ENCODE measurements at places on chromosomes 13 and 19.
A peak's percentile ranks its signal among the peaks of the same experiment; 100 is the strongest.

- no peak for DNase-seq
Observed at GRCh38 chr13:94598281-94598680, 2.3 kb upstream of the TGDS start.

GRCh38 chr19:38234615-38235014 is 10.6 kb upstream of the DPF1 start:
- DNase-seq: no peak

DNA sequence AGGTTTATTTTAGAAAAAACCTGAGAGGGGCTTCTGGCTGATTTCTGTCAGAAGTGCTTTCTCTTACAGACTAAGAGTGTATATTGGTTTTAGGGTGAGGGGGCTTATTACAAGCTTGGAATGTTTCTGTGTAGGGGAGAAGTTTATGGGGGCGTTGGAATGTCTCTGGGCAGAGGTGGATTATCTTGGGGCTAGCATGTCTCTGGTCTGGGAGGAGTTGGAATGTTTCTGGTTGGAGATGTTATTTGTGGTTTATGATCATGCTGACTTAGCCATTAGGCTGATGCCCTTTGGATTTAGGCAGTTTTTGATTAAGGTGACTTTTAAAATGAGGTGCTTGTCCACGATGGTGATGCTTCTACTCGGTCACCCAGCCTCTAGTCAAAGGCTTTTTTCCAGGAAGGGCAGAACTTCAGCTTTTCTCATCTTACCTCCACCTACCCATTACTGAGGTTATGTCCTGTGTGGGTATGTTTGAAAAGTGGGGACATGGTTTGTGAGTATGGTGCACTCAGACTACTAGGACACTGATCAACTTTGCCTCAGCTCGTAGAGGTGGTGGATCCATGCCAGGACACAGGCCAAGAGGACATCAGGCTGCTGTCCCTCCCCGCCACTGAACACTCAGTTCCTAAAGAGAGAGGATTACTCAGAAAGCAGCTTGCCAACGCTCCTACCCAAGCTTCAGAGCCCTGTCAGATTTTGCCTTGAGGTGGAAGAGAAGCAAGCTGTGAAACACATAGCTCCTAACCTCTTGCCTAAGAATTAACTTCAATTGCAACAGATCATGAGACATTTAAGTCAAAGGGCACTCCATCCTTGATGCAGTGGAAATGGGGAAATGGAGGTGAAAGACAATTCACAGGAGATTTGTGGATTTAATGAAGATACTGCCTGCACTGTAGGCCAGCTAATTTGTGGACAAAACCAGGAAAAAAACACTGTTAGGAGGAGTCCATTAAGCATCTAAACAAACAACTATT is 63.6 kb downstream of the ZNF44 start:
- no peak for DNase-seq

DNA sequence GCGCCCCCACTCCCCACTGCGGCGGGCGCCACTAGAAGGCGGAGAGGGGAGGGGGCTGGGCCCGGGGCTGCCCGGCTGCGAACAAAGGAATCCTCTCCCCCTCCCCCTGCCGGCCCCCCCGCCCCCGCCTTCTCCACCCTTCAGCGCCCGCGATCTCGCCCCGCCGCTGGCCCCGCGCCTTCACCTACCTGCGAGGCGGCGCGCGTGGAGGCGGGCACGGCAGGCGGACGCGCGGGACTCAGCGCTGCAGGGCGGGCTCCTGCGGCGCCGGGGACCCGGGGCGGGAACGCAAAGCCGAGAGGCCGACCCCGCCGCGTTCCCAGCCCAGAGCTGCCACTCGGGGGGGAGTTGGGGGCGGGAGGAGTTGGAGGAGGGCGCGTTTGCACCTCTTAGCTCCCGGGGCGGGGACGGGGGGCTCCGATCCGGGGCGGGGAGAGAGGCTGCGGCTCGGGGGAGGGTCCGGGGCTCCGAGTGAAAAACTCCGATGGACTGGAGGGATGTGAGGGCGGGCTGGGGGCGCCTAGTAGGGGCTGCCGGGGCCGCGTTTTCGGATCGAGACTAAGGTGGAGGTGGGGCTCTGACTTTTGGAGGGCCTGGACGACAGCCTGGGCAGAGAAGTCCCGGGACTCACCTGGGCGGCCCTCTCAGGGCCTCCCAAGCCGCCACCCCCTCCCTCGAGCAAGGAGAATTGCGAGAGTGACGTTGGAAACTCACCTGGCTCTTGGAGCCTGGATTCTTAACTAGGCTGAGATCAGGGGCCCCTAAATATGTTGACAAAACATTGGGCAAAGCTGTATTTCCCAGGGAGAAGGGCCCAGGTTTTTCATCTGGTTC is at the start of gene FBN3:
Gene FBN3, minus strand, starts transcription at position 332 of the 834 bp plus-strand sequence. CDS start 2,112 bp downstream, outside the sequence.
- DNase-seq: no peak

- no peak for DNase-seq
Observed at GRCh38 chr13:105902396-105902795, 633.1 kb downstream of the EFNB2 start.

DNA sequence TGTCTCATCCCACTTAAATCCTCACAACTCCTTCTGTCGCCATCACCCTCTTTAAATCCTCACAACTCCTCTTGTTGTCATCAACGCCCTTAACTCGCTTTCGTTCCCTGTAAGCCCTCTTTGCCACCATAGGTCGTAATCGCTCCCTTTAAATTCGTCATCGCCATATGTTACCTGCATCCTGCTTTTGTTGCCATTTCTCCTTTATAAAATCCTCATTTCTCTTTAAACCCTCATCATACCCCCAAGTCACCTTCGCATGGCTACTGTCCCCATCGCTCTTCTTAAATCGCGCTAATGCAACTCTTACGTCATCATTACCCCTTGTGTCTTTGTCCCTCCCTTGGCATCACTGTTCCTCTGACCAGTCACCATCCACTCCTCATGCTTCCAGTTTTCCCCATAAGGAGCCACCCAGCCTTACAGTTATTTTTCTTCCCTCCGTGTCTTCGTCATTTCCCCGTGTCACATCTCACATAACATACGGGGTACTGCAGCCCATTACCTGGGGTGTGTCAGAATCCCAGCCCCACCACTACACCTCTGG is 539 bp downstream of the PLD3 start:
- DNase-seq: peak; percentile 40

- no peak for DNase-seq
Observed at GRCh38 chr13:30037766-30038165, 187.3 kb upstream of the UBL3 start.

GRCh38 chr13:46796515-46797474 is at the start of gene ESD:
Gene ESD, minus strand, starts transcription at chr13:46797161. Its CDS starts 5,748 bp downstream, at chr13:46791413.
- peak; percentile 53 for DNase-seq

DNA sequence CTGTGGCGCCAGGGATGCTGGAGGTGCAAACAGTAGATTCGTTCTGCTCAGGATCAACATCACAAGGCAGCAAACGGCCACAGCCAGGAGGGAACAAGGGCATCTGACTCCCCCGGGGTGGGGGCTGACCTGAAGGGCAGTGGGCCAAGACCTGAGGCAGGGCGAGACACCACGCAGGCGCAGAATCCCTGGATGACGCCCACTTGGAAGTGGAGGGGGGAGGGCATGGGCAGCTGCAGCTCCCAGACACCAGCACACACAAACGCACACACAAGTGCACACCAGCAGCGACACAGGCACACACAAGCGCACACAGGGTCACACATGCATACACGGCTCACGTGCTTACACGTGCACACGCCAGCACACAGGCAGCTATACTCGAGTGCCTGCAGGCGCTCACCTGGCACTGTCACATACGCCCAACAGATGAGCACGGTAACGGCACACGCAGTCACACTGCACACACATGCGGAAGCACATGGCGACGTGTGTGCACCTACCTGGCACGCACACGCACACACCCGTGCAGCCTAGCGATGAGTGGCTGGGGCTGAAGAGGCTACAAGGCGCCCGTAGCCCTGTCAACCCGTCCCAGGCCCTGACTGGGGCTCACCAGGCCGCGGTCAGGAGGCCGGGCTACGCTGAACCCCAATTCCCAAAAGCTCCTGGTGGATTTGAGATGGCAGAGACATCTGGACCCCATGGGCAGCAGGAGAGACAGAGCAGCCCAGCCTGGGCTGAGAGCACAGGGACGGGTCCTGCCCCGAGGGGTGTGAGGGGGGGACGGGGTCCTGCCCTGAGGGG is 5.5 kb downstream of the C2CD4C start:
- DNase-seq: no peak

DNA sequence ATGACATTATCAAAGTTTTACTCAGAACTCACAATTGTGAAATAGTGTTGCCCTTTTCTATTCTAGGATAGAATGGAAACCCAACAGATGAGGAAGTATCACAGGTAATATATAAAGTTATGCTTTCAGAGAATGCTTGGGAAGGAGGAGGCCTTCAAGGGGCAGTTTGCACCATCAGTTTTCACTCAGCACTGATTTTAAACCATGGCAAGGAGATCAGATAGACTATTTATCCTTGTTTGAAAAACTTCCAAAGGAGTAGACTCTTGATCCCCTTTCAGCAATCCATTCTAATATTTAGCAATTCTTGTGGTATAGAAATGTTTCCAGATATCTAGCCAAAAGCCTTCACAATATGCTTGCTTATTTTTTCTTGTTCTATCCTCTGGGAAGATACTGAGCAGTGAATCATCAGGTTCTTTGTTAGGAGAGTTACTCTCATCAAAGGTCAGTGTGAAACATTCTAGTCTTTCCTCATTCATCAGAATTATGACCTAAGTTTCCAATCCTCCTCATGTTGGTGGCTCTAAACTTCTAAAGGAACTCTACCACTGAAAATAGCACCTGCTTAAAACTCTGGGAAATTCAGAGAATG is 3.8 kb downstream of the GPC6 start:
- no peak for DNase-seq

DNA sequence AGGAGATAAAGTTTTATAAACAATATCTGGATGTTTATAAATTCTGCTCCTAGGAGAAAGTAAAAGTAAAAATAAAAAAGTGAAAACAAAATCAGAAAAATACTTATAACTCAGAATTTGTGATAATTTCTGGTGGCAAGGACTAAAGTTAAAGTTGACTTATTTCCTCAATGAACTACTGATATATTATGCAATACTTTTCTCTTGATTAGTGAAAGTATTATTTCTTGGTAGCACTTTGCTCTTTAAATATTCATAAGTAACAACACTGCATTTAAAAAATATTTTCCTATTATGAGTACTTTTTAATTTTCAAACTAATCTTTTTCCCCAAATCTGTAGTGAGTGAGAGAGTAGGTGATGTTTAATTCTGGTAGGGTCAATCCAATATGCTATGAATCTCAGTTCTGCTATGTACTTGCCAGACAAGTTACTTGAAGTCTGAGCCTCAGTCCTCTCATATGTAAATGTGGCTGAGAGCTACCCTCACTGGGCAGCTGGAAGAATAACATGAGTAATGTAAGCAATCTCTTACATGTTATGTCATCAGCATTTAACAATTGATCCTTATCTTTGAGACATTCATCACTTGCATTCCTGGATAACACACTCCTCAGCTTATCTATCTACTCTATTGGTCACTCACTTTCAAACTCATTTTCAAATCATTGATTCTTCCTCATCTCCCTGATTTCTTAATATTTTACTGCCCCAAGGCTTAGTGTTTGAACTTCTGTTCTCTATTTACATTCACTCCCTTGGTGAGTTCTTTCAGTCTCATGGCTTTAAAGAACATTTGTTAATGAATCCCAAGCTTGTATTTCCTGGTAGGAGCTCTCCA is 239.0 kb downstream of the RGCC start:
- DNase-seq: no peak

DNA sequence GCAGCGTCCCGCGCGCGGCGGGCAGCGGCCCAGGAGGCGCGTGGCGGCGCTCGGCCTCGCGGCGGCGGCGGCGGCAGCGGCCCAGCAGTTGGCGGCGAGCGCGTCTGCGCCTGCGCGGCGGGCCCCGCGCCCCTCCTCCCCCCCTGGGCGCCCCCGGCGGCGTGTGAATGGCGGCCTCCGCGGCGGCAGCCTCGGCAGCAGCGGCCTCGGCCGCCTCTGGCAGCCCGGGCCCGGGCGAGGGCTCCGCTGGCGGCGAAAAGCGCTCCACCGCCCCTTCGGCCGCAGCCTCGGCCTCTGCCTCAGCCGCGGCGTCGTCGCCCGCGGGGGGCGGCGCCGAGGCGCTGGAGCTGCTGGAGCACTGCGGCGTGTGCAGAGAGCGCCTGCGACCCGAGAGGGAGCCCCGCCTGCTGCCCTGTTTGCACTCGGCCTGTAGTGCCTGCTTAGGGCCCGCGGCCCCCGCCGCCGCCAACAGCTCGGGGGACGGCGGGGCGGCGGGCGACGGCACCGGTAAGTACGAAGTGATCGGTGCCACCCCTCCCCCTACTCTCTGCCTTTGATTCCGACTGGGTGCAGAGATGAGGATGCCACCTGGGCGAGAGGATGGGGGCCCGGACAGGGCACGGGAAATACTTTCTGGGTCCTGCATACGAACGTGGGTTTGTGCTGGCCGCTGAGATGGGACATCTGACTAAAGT is 874 bp downstream of the TRIM28 start:
- no peak for DNase-seq

DNA sequence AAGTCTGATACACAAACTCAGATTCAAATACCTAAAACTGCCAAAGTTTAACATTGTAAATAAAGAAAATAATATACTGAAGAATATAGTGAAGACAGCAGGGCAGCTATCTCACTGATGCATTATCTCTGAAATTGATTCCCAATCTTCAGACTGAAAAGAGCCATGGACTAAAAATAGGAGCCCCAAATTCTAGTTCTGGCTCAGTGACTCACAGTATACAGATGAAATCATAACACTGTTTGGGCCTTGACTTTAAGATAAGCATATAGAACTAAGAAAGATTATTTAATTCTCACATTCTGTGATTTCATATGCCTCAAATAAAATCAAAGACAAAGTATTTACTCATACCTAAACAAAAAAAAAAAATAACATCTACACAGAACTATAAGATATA is 53.9 kb downstream of the RBM26 start:
- no peak for DNase-seq

GRCh38 chr19:53333066-53333462 is 485 bp upstream of the ZNF845 start:
- peak; percentile 14 for DNase-seq

DNA sequence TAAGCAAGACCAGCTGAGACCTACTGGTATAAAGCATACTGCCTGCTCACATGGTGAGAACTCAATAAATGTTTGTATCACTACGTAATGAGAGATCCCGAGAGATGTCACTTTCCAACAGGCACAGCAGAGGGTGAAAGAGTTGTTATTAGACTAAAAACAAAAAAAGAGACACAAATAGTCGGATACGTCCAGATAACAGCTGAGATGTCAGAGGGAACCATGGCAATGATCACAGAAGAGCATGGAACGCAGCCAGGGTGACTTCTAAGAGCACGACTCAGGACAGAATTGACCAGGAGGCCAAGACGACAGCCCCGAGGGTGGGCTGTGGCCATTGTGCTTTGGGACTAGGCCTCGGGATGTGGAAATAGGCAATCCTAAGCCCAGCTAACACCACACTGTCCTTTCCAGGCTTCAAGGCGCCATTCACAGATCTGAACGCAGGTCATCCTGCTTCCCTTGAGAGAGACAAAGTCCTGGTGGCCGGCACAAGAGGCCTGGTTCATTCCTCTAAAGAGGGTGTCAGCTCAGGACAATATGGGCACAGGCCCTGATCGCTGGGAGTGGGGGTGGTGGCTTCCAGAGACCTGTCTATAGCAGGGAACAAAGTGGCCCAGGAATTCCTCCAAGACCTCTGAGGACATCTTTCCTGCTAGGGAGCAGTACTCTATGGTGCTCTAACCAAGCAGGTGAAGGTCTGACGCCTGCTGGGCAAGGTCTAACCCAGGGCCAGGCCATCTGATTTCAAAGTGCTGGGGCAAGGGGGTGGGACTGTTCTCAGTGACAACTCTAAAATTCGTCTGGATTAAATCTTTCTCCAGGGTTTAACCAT is 3.2 kb downstream of the SH3GL1 start:
- no peak for DNase-seq

Data from cerebellar nuclear complex (tissue), 1 donor.